ENCODE measurements at places on chromosomes 3 and 15.

DNA sequence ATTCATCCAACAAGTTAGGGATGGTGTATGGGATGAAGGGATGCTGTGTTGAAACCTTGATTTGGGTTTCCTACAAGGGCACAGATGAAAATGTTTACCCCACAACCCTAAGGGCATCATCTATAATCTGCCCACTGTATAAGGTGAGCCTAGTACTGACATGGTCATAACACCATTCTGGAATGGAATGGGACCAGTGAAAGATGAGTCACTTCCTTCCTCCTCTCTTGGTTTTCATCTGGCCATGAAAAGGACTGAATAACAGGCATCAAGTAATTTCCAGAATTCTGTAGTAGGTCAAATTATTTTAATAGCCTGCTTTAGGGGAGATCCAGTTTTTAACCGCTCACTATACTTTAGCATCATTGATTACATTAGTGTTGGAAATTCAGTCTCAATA is 538.6 kb downstream of the NR2F2 start:
- DNase-seq = no peak

DNA sequence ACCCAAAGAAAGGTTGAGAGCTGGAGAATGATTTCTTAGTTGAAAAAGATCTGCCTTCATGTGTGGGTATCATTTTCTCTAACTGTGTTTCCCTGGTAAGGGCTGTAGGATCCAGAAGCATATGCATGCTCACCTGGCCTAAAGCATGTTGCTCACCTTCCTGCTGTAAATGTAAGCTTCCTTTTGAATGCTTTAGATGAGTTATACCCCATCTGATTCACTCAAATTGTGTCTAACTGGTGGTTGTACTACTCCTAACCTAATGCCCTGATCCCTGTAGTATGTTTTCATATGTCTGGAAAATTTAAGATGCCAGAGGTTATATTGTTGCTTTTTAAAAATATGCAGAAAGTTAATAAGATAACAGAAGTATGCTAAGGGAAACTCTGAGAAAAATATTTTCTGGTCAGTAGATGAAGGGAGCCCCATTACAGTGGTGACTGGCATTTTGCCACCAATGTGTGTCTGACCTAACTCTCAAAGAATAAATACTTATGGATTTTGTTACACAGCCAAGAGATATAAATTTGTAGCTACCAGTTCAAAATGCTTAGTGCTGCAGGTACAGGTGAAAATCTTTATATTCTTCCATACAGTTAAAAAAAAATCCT is 7.7 kb downstream of the FILIP1L start:
- no peak for DNase-seq

DNA sequence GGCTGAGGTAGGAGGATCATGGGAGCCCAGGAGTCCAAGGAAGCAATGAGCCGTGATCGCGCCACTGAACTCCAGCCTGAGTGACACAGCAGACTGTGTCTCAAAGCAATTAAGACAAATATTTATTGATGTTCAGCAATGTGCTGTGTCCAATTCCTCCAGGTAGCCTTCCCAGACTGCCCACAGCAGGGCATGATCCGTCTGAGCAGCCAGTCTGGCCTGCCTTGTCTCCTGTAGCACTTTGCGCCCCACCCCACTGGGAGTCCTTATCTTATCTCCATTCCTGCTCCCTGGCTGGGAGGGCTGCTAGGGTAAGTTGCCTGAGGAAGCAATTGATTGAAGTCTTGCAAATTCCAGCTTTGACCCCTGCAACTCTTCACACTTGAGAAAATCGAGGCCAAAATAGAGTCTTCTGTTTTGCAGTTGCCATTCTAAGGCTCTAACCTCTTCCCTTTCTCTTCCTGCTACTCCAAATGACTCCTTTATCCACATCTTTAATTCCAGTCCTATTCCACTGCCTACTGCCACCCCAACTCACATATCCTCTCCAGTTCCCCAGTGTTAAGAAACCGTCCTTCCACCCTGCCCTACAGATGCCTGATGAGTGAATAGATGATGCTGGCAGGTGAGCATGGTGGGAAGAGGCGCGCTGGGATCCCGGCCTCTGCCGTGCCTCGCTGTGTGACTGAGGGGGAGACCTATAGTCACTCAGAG is 26.9 kb upstream of the LCTL start:
- DNase-seq = no peak

- no peak for DNase-seq
Measured at GRCh38 chr15:99932676-99933402, 199.6 kb upstream of the LYSMD4 start.

DNA sequence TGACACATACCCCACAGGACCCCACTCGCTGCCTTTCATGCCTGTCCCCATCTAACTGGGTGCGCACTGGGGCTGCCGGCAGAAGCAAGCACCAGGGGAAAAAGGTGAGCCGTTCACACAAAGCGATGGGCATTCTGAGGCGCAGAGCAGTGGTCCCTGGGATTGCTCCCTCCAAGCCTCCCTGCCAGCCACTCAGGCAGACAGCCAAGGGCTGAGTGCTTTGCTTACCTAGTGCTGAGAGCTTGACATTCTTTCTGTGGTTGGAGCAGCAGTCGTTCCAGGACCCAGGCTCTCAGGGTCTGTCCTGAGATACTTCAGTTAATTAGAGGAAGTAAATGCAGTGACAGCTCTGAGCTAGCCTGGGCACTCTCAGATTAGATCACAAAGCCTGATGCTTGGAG is 5.7 kb downstream of the ESYT3 start:
- DNase-seq = no peak

DNA sequence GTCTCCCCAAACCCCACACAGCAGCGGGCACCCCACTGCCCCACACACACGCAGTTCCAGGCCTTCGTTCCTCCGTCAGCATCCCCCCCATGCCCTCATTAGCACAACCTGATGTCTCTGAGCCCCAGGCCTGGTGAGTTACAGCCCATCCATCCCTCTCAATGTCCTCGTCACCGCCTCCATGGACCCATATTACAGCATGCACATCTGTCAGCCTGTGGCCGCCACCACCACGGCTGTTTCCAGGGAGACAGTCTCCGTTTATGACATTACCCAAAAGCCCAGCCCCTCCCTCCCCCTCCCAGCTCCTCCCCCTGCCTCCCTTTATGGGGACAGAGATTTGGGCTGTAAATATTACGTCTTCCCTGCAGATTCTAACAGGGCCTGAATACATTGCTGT is 143.1 kb upstream of the LINGO1 start:
- no peak for DNase-seq

DNA sequence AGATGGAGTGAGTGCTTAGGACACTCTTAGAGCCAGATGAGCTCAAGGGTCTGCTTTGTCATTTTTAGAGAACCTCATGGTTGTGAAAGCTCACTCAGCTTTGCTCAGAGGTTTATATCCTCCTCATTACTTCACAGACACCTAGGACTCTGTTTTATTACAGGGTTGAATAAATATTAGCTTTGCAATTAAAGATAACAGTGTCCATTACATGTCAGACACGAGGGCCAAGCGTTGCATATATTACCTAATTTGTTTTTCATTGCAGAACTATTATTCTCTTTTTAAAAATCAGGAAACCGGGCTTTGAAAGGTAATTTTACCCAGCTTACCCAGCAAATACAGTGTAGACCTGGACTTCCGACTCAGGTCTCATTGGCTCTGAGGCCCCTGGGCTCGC is 16.1 kb downstream of the MAP6D1 start:
- no peak for DNase-seq

GRCh38 chr3:104763007-104763406 is 603.7 kb upstream of the ALCAM start:
- DNase-seq = no peak

DNA sequence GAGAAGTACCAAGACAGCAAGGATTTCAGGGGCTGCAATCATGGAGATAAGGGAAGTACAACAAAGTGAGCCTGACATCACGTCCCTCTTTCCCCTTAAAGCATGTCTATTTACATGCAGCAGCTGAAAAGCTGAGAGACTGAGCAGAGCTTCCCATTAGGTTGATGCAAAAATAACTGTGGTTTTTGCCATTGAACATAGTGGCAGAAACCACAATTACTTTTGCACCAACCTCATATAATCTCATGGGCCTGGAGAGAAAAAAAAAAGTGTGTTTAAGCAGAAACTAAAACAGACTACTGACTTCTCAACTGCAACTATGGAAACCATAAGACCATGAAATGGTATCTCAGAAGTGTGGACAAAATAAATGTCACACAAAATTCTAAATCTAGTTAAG is 48.3 kb downstream of the CCDC12 start:
- DNase-seq = no peak

GRCh38 chr3:149618151-149619123 is 39.4 kb downstream of the WWTR1 start:
- no peak for DNase-seq

DNA sequence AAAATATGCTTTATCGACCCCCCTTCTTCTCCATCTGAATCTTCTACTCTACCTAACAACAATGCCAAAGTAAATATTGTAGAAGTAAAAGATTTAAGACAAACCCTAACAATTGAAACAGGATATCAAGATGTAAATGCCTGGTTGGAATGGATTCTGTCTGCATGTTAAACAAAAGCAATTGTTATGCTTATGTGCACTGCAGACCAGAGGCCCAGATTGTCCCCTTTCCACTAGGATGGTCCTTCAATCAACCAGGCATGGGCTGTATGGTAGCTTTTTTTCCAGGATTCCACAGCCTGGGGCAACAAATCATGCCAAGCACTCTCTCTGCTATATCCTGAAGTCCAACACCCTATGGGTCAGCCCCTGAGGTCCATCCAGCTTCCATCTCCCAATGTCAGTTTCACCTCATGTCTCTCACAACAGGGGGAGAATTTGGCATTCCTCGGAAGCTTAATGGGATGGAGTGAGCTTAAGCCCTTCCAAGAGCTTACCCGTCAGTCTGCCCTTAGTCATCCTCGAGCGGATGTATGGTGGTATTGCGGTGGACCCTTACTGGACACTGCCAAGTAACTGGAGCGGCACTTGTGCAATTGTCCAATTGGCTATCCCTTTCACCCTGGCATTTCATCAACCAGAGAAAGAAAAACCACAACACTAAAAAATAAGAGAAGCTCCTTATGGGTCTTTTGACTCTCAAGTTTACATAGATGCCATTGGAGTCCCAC is 36.2 kb downstream of the ZNF589 start:
- DNase-seq = no peak

DNA sequence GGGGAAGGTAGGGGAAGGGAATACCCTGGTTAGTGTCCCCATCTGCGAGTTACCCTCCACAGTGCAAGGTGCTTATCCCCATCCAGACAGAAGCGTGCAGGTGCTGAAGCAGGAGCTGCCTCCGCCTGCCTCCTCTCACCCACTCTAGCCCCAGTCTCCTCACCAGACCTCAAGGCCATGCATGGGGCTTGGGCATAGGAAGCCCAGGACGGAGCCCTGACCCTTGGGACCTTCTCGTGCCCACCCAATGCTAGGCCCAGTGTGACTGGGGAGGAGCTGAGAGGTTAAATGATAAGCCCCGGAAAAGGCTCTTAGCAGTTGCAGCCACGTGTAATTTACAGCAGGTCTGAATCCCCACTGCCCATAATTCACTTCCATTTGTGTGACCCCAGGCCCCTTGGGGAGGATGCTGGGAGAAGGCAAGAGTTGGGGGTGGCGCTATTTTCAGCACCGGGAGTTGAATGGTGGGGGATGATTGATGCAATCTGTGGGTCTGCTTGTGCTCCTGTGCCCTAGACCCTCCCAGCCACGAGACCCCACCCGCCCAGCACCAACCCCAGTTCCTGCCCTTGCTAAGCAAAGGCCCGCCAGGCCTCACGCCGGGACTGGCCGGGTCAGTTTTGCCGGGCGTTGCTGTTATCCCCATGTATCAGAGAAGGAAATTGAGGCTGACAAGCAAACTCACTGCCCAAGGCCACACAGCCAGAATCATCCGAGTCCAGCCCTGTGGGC is 14.5 kb upstream of the PLXND1 start:
- DNase-seq = no peak

DNA sequence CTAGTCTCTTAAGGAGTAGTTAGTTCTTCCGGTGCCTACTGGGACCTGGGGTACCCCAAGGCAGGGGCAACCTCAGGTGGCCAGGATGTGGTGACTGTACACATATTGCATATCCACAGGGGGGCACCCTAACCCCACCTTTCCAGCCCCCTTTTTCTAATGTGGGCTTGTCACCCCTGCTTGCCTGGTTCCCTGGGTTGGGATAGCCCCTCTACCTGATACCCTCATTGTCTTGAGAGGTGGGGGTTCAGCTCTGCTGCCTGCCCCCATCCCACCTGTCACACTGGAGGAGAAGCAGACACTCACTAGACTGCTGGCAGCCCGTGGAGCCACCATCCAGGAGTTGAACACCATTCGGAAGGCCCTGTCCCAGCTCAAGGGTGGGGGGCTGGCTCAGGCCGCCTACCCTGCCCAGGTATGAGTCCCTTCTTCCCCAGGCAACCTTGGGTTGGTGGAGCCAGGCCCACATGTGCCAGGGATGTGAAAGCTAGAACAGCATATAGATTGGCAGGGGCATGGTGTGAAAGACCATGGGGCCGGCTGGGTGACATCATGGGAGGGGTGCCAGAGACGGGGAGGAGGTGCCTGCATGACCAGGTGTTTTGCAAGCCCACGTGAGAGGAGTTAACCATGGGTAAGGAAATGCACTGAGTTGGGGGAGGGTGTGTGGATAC is 4.0 kb downstream of the GLYCTK start:
- DNase-seq = peak; percentile 56

DNA sequence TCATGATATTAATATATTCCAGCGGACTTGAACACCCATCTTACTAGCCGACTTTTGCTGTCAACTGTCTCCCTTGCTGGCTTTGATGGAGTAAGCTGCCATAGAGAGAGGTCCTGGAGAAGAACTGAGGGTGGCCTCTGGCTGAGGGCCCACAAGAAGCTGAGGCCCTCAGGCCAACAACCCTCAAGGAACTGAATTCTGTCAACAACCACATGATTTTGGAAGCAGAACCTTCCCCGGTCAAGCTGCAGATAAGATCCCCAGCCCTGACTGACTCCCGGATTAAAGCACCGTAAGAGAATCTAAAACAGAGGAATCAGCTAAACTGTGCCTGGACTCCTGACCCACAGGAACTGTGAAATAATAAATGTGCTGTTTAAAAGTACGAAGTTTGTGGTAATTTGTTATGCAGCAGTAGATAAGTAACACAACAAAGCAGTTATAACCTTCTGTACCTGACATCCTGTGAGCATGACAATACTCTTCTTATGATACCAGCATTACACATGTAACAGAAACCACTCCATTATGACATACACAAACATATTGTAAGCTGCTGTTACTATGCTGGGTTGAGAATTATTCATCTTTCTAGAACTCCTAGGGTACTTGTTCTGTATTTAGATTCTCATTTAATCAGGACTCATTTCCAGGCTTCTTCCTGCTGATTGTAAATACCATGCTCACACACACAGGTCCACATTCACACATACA is 66.2 kb downstream of the HES1 start:
- no peak for DNase-seq

- DNase-seq = no peak
Measured at GRCh38 chr15:65945616-65946015, 76.3 kb downstream of the RAB11A start.

GRCh38 chr3:46593274-46593862 is 19.0 kb upstream of the FAM240A start:
- DNase-seq = no peak

GRCh38 chr15:34791701-34792100 is 3.6 kb downstream of the ACTC1 start:
- no peak for DNase-seq

Measured in retina (tissue), 1 donor.